Activated CD8-positive, alpha-beta T cell treated with anti-CD3 and anti-CD28 coated beads, Interleukin-2, amount 10 ng/mL, durations not matched to agents 7 days and 5 days (primary cell): ENCODE measurements at places on chromosomes 3 and 15. TPM values are rescaled to one million over a fixed set of nuclear protein-coding genes. Genes with fewer than 3 reads are reported as not detected.

GRCh38 chr3:142447301-142447851 is 461 bp downstream of the XRN1 start:
- peak overlapping the region; percentile 96 for H3K27ac ChIP-seq
- H3K27me3 ChIP-seq, result no peaks in the 10 kb centered on the region
- DNase-seq, result peak; percentile 66
- peak overlapping the region; percentile 88 for H3K4me3 ChIP-seq

DNA sequence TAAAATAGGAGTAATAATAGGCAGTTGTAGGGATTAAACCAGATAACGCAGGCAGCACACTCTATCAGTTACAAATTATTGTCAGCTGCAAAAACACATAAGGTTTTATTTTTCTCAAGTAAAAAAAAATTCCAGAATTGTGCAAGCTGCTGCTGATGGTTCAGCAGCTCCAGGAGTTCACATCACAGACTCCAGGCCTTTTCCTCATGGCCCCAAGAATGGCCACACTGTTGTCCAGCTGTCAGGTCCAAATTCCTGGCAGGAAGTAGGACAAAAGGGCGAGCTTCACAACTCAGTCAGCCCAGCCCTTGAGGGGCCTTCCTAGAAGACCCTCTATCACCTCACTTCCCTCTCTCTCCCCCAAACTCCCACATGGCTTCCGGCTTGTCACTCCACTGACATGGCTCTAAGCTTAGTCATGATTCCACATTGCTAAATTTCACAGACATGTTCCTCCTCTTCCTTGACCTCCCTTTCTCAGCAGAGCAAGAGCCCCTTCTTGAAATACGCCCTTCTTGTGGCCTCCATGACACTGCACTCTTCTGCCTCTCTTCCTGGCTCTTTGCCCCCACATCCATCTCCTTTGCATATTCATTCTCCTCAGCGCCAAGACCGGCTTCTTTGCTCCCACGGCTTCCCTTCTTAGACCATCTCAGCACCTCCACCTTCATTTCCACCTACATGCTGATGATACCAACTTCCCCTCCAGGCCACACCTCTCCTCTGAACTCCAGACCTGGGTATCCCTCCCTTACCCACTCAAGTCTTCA is 27.4 kb upstream of the FAM174B start:
- H3K4me3 ChIP-seq, result no peak overlapping the region
- peaks cover 13% of the 10 kb centered on the region for H3K27me3 ChIP-seq
- no peak overlapping the region for H3K27ac ChIP-seq
- H3K4me1 ChIP-seq, result no peaks in the 10 kb centered on the region
- H3K36me3 ChIP-seq, result no peaks in the 10 kb centered on the region

DNA sequence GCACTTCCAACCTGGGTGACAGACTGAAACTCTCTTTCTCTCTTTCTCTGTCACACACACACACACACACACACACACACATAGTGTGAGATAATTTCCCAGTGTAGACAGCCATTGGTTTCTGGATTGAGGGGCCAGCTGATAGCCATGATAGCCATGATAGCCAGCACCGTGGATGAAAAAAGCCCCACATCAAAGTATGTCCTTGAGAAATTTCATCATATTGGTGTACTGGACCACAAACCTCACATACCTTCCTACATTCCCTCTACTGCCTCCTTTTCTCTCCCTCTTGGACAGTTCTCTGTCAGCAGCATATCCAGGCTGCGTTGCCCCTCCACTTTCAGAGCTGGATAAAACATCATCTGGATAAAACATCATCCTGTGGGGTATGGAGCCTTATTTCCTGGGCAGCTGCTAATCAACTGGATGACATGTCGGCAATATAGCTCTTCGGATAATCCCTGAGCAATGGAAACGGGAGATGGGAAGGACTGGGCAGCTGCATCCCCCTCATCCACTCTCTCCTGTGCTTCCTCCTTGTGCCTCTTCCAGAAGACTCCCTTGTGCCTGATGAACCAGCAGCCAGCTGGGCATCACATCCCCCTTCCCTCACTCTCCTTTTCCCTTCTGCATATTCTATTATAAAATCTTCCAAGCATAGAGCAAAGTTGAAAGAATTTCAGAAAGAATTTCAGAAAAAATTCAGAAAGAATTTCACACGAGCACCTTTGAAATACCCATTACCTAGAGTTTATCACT is 39.3 kb downstream of the GRK7 start:
- peaks cover 4% of the 10 kb centered on the region for H3K36me3 ChIP-seq
- H3K27me3 ChIP-seq, result no peaks in the 10 kb centered on the region
- no peak overlapping the region for H3K4me3 ChIP-seq
- DNase-seq, result no peak
- H3K4me1 ChIP-seq, result peaks cover 16% of the 10 kb centered on the region
- no peak overlapping the region for H3K27ac ChIP-seq

GRCh38 chr15:88920186-88920891 is 7.2 kb upstream of the MFGE8 start:
- peaks cover 9% of the 10 kb centered on the region for H3K27me3 ChIP-seq
- no peak for DNase-seq
- H3K4me1 ChIP-seq, result peaks cover 9% of the 10 kb centered on the region
- H3K27ac ChIP-seq, result no peak overlapping the region
- no peaks in the 10 kb centered on the region for H3K36me3 ChIP-seq

DNA sequence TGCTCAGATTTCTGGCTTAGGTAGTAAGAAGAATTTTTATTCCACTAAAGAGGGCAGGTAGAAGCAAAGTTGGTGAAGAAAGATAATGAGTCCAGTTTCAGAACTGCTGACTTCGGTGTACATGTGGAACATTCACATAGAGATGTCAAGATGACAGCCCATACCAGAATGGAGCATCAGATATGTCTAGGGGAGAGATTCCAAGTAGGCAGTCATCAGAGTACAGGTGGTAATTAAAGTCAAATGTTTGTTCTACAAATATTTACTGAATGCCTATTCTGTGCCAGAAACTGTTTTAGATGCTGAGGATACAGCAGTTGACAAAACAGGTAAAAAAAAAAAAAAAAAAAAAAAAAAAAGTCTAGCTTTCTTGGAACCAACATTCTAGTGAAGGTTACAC is 81.9 kb downstream of the FGF12 start:
- H3K4me1 ChIP-seq, result no peaks in the 10 kb centered on the region
- DNase-seq, result no peak
- no peaks in the 10 kb centered on the region for H3K36me3 ChIP-seq
- no peaks in the 10 kb centered on the region for H3K27me3 ChIP-seq
- H3K27ac ChIP-seq, result no peak overlapping the region
- no peak overlapping the region for H3K4me3 ChIP-seq

GRCh38 chr15:41888662-41889253 is 5.1 kb downstream of the SPTBN5 start:
- peaks cover 2% of the 10 kb centered on the region for H3K27me3 ChIP-seq
- peak overlapping the region; percentile 71 for H3K27ac ChIP-seq
- peaks cover 40% of the 10 kb centered on the region for H3K4me1 ChIP-seq
- H3K4me3 ChIP-seq, result no peak overlapping the region
- H3K36me3 ChIP-seq, result no peaks in the 10 kb centered on the region

DNA sequence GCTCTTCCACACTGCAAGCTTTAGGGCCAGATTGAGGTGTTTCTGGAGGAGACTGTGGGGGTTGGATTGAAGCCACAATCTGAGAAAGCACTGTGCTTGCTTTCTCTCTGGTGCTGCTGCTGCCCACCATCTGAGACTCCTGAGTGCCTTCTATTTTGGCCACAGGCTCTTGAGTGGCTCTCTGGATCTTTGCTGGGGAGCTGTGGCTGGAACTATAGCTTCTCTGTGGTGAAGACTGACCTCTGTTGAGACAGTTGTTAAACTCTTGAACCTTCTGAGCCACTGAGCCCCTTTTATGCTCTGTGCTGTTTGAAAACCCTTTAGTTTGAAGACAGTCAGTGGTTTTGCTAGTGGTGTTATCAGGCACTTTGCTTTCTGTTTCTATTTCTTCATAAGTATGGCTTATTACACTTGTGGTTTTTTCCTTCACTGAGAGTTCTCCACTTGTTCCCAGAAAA is 108.7 kb upstream of the TSPAN3 start:
- H3K4me3 ChIP-seq, result peak overlapping the region; percentile 60
- peaks cover 49% of the 10 kb centered on the region for H3K4me1 ChIP-seq
- no peaks in the 10 kb centered on the region for H3K27me3 ChIP-seq
- H3K27ac ChIP-seq, result peak overlapping the region; percentile 91

The CD276 gene
- not detected for total RNA-seq

The TM4SF4 gene
- not detected for total RNA-seq
